Activated T-cell treated with anti-CD3 and anti-CD28 coated beads, Interleukin-2, amount 50 U/mL, for 48 hours (primary cell): ENCODE measurements at places on chromosomes 11 and 22.

DNA sequence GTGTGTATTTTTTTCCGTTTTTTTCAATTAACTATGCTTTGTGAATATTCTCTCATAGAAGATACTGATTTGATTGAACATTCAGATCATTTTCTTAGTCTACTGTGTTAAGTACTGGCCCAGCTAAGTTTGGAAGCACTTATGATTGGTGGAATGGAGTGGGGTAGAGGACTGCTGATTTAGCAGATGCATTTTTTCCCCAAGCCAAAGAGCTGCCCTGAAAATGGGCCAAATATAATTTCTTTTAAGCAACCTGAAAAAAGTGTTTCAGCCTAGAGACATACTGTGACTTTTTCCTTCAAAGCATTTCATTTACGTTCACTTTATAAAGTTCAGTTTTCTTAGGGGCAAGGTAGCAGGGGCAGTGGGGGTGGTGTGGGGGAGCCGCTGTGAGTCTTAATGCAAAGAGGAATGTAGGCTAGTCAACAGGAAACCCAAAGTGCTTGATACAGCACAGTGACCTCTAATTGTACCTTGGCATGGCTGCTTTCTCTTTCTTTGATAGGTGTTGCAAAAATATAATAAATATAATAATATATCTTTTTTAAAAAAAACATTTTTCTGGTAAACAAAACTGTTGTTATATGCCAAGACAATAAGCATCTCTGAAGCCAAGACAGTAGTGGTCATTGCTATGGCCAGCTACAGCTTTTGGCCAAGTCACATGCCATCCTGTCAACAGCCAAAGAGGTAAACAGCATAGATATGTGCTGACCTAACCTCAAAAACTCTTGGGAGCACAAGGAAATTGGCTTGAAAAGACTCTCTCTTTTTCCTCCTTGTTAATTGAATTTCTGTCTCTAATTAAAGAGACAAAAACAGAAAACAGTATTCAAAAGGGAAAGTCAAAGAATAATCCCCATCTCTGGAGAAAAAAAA is 58.8 kb downstream of the LIF start:
- DNase-seq, result no peak

- no peak for DNase-seq
These were observed 34.4 kb upstream of the CD82 start for GRCh38 chr11:44531116-44531504.

DNA sequence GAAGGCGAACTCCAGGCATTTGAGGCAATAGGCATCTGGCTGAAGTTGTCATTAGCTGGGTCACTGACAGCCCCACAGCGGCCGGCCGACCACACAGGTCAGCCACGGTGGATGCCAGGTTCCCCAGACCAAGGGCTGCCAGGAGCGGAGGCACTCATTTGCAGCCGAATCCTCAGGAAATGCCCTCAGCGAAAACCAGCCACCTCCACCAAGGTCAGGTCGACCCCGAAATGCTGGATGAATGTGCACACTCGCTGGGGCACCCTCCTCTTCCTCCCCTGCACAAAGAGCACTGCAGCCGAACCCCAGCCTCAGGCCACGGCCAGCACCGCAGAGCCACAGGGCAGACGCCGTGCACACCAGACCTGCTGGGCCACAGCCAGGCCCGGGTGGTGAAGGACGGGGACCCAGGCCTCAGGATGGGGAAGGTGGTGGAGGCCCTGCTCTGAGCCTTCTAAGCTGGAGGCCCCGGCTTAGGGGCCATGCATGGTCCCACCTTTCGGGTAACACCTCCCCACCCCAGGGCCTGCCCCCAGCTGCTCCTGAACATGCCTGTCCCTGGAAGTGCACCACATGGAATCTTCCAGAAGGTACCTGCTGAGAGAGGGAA is 206.0 kb downstream of the BRD1 start:
- no peak for DNase-seq

DNA sequence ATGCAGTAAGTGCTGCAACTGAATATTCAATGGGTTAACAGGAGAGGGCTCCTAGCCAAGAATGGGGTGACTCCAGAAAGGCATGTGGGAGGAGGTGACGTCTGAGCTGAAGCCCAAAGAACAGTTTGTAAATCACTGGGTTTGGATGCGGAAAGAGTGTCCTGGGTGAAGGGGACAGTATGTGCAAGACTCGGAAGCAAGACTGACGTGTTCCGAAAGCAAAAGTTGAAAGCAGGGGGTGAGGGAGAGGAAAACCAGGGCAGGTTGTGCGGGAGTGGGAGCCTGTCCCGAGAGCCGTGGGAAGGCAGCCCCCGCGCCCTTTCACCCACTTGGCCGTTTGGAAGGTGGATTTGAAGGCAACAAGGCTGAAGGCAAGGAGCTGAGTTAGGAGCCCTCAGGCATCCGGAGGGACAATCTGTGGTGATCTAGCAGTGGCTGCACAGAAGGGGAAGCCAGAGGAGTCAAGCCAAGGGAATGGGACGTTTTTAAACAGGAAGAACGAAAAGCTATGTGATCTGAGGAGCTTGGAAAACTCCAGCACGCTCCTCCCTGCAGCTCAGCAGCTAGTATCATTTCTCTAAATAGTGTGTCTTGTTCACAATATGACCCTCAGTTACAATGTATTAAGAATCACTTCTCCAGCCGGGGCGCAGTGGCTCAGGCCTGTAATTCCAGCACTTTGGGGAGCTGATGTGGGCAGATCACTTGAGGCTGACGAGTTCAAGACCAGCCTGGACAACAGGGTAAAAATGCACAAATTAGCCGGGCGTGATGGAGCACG is 7.7 kb downstream of the SLC25A18 start:
- DNase-seq, result no peak

- DNase-seq, result no peak
These were observed 344.9 kb downstream of the BRD1 start for GRCh38 chr22:49482811-49483210.

- DNase-seq, result no peak
These were observed 31.3 kb upstream of the DGKZ start for GRCh38 chr11:46315783-46316563.

DNA sequence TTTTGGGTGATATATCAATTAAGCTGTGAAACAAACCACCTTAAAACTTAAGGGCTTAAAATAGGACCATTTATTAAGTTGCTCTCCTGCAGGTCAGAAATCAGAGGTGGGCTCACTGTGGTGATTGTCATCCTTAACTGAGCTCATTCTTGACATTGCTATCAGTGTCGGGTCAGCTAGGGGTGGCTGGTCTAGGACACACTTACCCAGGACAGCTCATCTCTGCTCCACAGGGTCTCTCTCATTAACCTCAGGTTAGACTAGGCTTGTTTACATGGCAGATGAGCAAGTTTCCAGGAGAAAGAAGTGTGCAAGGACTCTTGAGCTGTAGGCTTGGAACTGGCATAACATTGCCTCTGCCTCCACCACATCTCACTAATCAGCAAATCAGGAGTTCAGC is 601.0 kb upstream of the RAG2 start:
- DNase-seq, result no peak

GRCh38 chr11:120029321-120029720 is 108.6 kb downstream of the TRIM29 start:
- DNase-seq, result no peak

DNA sequence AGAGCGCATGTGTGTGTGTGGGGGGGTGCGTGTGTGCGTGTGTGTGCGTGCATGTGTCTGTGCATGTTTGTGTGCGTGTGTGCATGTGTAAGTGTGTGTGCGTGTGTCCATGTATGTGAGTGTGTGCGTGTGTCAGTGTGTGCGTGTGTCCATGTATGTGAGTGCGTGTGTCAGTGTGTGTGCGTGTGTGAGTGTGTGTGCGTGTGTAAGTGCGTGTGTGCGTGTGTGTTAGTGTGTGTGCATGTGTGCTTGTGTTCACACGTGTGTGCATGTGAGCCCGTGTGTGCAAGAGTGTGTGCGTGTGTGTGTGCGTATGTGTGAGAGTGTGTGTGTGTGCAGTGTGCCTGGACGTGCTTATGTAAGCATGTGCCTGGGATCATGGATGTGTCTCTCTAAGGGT is 14.7 kb upstream of the APOL6 start:
- DNase-seq, result no peak

GRCh38 chr11:73197348-73197747 is 20.7 kb upstream of the P2RY2 start:
- DNase-seq, result no peak

DNA sequence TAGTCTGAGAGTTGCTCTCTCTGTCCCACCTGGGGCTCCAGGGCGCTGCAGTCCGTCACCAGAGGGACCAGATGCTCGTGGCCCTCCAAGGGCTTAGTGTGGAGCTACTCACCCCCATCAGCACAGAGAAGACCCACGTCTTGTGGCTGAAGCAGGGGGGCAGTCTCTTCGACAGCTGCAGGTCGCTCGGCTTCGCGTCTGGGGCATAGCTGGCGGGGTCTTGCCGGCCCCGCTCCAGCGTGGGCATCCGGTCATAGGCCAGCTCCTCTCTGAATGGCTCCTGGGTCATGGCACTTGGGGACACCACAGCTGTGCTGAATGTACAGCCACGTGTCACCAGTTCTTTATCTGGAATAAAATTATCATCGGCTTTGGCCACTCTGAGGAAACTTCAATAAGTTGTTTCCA is 608 bp downstream of the MLC1 start:
- DNase-seq, result no peak

DNA sequence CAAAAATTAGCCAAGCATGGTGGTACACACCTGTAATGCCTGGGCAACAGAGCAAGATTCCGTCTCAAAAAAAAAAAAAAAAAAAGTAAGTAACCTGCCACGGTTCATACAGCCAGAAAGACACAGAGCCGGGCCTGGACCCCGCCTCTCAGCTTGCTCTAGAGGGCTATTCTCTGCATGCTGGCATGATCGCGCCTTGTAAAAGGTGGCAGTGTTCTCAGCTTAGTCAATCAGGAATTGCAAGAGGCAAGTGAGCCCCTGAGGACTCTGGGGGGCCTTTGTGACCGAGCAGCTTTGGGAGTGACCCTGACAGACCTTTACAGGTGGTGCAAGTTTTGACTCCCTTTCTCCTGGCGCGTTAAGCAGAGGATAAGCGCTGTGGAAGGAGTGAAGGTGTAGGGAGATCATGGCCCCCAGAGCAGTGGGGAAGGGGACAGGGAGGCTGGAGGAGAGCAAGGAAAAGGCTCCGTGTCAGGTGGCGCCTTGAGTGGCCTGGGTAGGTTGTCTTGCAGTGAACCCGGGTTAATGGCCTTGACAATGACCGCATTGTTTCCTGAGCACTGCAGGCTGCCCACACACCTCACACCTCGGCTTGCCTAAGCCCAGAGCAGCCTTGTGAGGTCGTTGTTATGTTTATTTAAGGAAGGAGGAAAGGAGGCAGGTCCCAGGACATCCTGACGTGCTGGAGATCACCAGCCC is 48.9 kb downstream of the CDPF1 start:
- DNase-seq, result no peak

GRCh38 chr22:23279781-23280180 is 99.5 kb downstream of the BCR start:
- no peak for DNase-seq

GRCh38 chr11:269146-269890 is 8.9 kb upstream of the NLRP6 start:
- peak; percentile 73 for DNase-seq

GRCh38 chr11:128179039-128179438 is 408.3 kb downstream of the ETS1 start:
- no peak for DNase-seq

GRCh38 chr22:30240541-30241417 is 5.8 kb downstream of the LIF start:
- DNase-seq, result no peak

GRCh38 chr22:24706732-24707469 is 67.6 kb downstream of the PIWIL3 start:
- DNase-seq, result peak; percentile 24

- DNase-seq, result no peak
These were observed 143.5 kb upstream of the PLET1 start for GRCh38 chr11:112404112-112404511.

DNA sequence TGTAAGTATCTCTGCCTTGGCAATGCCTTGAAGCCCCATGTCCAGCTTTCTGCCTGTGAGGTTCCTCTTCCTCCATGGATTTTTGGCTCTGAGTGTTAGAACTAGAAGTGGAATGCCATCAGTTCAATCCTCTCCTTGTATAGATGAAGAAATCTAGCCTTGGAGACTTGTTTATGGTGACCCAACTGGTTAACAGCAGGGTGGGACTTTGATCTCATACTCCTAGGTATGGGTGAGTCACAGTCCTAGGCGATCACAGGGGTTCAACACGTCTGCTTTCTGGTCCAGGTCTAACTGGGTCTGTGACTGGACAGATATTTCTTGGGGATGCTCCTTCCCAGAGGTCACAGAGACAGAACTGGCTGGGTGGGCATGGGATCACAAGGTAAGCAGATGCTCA is 9.2 kb upstream of the MTFP1 start:
- no peak for DNase-seq

GRCh38 chr22:19040888-19041703 is 81.1 kb downstream of the DGCR2 start:
- no peak for DNase-seq

- no peak for DNase-seq
These were observed 310.8 kb upstream of the PITPNB start for GRCh38 chr22:28229566-28230485.

DNA sequence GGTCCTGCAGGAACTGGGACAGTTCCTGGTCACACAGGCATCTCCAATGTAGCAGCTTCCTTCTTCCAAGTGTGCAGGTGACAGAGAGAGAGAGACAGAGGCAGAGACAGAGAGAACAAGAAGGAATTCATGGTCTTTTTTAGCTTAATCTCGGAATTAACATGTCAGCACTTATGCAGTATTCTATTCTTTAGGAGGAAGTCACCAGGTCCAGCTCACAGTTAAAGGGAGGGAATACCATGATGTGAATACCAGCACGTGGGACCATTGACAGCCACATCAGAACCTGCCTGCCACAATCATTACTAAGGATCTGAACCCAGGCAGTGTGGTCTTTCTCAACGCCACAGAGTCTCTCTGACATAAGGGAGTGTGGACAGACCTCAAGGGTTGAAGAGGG is 341.6 kb downstream of the MN1 start:
- no peak for DNase-seq

DNA sequence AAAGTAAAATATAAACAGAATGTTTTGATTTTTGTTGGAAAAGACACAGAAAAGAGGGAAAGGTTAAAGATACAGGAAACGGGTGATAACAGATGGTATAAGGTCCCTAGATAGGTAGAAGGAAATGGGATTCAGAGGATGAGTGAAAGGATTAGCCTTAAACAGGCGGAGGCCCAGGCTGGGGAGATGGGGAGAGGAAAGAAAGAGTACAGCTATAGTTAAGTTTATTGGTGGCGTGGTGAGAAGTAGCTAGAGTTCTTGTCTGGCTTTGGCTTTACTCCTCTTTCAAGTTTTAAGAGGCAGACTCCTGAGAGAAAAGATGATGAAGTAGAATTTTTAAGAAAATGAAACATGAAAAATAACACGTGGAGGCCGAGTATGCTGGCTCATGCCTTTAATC is 13.7 kb downstream of the ZBTB44 start:
- no peak for DNase-seq

- peak; percentile 11 for DNase-seq
These were observed 75.3 kb downstream of the KCNQ1 start for GRCh38 chr11:2519862-2520735.

GRCh38 chr11:8032576-8033304 is 45.6 kb downstream of the EIF3F start:
- DNase-seq, result no peak
